Urinary bladder (tissue), 4 donors: ENCODE measurements at places on chromosomes 7 and 10. TPM values are rescaled to one million over a fixed set of nuclear protein-coding genes. Genes with fewer than 3 reads are reported as not detected.

GRCh38 chr7:112546723-112547513 is 66.1 kb downstream of the LSMEM1 start:
- no peak for DNase-seq

- DNase-seq, result no peak
Observed at GRCh38 chr10:30705101-30705624, 75.6 kb upstream of the LYZL2 start.

DNA sequence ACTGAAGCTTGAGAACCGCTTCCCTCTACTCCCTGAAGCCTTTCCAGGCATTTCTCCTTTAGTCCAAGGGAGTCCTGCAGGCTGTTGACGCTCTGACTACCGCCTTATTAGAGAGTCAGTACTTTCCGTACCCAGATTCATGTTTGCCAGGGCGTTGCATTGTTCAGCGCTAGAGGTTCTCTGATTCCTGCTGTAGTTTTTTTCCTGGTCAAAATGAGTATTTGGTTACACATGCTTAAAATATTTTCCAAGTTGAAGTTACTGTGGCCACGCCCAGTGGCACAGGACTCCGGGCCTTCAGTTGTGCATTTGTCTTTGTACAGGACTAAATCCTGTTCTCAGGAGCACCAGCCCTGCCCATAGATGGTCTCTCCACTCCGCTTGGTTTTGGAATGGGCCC is 7.9 kb downstream of the MTURN start:
- DNase-seq, result no peak

DNA sequence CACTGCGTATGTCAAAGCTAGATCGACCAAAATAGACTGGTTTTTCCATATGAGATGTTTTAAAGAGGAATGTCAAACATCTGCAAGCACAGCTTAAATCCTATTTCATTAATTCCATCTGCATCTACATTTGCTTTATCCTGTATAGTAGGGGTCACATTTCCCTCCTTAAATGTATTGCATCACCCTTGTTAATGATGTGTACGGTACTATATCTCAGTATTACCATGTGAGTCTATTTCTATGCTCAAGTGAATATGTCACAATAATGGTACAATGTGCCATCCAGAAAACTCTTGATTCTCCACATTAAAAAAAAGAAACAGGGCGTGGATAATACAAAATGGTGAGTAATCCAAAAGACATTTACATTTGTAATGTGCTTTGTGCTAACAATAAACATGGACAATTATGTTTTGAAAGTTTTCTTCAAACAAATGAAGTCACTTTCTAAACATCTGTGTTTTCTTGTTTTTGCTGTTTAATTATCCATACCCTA is 56.6 kb downstream of the TWIST1 start:
- DNase-seq, result no peak

GRCh38 chr10:7444551-7445121 is 33.8 kb upstream of the SFMBT2 start:
- DNase-seq, result no peak

GRCh38 chr10:62972103-62972502 is 155.9 kb upstream of the EGR2 start:
- no peak for DNase-seq

DNA sequence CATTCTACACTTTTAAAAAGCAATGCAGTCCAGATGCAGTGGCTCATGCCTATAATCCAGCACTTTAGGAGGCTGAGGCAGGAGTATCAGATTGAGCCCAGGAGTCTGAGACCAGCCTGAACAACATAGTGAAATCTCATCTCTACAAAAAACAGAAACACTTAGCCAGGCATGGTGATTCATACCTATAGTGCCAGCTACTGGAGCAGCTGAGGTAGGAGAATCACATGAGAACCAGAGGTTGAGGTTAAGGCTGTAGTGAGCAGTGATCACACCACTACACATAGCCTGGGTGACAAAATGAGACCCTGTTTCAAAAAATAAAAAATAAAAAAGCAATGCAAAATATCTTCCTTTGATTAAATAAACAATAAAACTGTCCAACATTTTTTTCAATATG is 205.2 kb downstream of the GRM8 start:
- DNase-seq, result no peak

DNA sequence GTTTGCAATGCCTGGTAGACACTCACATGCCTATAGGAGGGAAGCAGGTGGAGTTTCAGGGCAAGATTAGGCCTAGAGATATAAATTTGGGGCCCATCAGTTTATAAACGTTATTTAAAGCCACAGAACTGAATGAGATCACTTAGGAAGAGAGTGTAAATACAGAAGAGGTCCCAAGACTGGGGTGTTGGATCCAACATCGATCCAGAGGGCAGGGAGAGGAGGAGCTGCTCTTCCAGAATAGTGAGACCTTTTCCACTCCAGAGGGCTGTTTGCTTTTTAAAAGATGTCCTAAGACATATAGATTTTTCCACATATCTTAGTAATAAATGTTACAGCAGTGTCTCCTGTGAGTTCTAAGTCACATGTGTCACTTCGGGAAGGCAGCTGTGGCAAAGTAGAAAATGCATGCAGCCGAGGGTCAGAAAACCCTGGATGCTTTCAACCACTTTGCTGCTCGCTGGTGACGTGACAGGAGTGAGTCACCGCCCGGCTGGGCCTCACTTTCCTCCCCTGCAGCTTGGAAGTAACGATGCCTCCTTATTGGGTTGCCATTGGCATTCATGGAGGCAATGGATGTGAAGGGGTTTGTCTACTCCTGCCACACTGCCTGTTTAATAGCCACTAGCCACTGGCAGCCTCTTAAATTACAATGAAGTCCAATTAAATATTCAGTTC is 95.4 kb downstream of the TRIL start:
- DNase-seq, result no peak

DNA sequence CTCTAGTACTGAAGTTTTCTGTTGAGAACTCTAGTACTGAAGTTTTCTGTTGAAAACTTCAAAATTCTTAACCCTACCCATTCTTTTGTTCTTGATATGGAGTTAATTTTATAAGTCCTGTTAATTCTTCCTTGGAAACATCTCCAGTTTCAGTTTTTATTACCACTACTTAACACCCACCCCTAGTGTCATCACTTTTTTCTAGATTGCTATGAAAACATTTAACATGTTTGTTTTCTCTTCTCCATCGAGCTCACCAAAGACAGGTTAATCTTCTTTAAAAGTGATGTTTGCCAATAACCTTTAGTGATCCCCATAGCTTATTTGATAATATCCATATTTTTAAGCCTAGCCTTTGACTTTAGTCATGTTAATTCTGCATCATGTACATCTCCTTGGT is 147.9 kb downstream of the PPP1R9A start:
- DNase-seq, result no peak

GRCh38 chr10:74598891-74599566 is 227.4 kb upstream of the KAT6B start:
- no peak for DNase-seq

GRCh38 chr7:149670288-149670687 is 103.1 kb downstream of the ZNF467 start:
- no peak for DNase-seq

DNA sequence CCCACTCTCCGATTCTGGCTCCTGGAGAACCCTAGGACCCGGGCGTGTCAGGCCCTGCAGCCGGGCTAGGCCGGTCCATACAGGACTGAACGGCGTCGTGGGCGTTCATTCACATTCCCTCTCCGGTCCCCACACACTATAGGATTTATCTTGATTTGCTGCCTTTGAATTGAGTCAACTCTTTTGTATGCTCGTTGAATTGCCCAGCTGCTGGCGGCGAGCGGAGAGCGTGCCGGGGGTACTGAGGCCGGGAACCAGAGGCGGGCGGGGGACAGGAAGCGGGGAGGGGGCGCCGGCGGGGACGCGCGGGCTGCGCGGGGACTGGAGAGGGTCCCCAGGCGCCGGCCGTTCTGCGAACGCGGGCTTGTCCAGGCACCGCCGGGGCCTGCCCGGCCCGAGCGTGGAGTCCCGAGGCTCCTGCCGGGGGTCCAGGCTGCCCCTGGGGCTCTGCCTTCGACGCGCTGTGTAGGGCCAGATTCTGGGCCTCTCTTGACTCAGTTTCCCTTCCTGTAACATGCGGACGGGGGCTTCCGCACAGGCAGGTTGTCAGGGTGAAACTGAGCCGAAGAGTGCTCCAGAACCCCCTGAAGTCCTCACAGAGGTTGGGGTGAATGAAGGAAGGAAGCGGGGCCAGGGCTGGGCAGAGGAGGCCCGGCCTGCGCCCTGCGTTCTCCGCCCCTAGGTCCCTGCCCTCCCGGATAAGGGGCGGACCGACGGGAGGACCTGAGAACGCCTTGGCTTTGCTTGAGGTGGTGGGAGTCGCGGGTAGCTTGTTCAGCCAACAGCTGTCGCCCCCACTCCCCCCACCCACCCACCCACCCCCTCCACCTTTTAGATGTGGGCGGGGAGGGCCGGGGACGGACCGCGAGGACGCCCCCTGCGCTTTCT is 769 bp upstream of the ELFN1 start:
- DNase-seq, result no peak

DNA sequence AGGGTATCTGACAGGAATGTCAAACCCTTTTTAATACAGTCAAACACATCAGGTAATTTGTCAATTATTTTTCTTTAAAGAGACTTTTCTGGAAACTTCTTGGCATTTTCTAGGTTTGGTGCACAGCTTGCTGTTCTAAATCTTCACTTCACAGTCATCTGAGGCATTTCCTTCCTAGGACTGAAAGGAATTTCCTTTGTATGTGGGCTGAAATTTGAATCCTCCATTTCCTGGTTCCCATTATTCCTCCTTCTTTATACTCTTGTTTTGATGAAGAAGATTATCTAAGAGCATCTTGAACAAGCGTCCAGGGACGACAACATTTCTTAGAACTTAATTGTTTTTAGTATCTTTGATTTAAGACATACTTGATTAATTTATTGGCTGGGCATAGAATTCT is 24.9 kb downstream of the CALD1 start:
- no peak for DNase-seq

DNA sequence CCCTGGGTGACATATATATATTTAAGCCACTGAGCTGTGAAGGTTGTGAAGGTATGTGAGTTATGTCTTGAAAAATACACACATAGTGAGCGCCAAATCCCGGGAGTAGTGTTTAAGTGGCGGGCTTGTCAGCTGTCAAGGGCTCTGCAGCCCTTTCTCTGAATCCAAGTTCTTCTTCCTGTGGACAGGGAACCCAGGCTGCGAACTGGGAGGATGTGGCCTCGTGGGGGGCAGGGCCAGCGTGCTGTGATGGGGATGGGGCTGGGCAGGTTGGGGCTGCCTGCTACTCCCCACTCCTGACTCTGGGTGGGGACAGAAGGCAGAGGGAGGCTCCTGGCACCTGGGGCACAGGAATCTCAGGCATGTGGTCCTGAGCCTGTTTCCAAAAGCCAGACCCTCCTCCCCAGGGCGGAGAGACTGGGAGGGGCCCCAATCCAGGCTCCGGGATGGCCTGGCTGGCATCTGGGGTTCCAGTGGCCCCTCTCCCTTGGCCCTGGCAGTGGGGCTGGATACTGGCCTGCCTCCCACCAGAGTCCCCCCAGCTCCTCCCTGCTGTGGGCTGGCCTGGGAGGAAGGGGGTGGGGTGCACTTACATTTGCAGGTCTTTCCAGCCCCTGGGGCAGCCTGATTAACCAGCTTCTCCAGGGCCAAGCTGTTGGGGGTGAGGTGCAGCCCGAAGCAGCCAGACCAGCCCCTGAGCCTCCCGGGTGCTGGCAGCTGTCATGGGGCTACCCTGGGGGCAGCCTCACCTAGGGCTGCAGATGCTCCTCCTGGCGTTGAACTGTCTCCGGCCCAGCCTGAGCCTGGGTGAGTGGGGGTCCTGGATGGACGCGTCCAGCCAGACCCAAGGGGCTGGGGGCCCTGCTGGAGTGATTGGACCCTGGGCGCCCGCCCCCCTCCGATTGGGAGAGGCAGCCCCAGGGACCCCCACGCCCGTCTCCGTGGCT is at the start of gene UPK3B:
Gene UPK3B, plus strand, starts transcription at position 622 of the 947 bp plus-strand sequence. Its CDS starts 101 bp downstream, at position 723.
- peak; percentile 26 for DNase-seq

DNA sequence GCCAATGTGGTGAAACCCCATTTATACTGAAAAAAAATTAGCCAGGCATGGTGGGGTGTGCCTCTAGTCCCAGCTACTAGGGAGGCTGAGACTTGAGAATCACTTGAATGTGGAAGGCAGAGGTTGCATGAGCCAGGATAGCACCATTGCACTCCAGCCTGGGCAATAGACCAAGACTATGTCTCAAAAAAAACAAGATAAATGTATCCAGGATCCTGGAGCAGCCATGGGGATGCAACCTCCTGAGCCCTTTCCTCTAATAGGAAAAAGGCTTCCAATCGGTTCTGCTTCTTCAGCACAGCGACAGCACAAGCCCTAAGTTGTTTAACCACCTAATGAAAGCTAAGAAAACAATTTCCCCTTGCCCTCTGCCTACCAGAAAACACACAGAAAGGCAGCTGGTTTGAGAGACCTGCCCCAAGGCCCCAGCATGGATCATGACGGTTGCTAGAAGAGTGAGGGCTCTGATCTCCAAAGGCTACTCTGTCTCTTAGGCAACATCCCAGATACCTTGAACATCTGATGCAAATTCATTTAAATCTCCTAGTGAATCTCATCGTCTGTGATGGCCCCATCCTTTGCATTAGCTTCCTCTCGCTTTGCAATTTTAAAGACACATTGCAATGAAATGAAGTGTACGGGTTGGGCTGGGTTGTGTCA is 220.8 kb downstream of the ARHGAP21 start:
- DNase-seq, result no peak

DNA sequence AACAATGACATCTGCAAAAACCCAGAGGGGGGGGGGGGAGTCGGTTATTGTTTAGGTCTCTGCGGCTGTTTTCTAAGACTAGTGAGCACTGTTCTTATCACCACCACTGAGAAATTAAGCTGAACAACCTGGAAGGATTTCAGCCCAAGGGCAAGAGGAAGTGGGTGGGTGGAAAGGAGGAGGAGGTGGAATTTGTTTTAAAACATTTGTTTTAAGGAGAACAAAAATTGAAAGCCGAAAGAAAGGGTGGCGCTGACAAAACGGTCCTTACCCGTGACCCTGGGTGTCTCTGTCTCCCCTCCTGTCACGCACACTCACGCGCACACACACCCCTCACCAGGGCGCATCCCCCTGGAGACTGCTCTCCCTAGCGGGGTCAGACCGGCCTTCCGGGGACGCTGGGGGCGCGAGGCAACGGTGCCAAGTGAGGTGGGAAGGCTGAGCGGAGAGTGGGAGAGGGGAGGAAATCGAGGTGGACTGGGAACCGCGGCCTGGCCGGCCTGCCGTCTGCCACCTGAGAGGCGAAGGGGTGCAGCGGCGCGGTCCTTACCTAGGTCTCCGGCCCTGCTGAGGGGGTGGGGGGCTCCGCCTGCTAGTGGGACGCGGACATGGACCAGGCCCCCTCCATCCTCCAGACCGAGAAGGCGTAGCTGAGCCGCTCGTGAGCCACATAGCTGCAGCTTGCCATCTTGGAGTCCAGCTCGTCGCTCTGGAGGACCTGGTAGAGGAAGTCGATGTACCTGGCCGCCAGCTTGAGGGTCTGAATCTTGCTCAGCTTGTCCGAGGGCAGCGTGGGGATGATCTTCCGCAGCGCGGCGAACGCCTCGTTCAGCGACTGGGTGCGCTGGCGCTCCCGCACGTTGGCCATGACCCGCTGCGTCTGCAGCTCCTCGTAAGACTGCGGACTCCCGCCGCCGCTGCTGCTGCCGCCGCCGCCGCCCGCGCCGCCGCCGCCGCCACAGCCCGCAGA is 1.0 kb downstream of the TWIST1 start:
- DNase-seq, result no peak

EN2 gene
- total RNA-seq, result not detected

UNC5B gene
- total RNA-seq, result 12.8 TPM

LRRD1 gene
- 1.8 TPM for total RNA-seq

SKIDA1 gene
- 5.0 TPM for total RNA-seq

PLCE1 gene
- total RNA-seq, result 38.1 TPM

PKD2L1 gene
- not detected for total RNA-seq

MCM10 gene
- 4.5 TPM for total RNA-seq

VKORC1L1 gene
- total RNA-seq, result 24.0 TPM

KIAA1217 gene
- 18.0 TPM for total RNA-seq

SEMA3C gene
- 570 TPM for total RNA-seq

FAM204A gene
- 78.1 TPM for total RNA-seq
